Ascending aorta (tissue), 2 donors: ENCODE measurements at places on chromosomes 1 and 21. TPM values are rescaled to one million over a fixed set of nuclear protein-coding genes. Genes with fewer than 3 reads are reported as not detected.

- H3K27ac ChIP-seq: no peak overlapping the region
- H3K36me3 ChIP-seq: no peaks in the 10 kb centered on the region
- DNase-seq: no peak
- no peaks in the 10 kb centered on the region for H3K27me3 ChIP-seq
These were observed 80.1 kb upstream of the PUM1 start for GRCh38 chr1:31145648-31146047.

DNA sequence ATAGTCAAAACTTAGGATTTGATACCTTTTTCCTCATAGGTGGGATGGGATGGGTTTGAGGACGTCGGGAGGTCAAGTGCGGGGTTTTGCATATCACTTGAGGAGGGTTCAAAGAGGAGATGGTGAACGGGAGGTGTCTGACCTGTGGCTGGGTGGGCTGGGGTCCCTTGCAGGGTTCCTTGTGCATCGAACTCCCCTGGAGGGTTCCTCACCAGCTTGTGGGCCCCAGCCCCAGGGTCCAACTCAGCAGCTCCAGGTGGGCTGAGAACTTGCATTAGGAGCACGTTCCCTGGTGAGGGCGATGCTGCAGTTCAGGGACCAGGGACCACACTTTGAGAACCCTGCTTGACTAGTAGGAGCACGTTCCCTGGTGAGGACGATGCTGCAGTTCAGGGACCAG, 23.2 kb downstream of the TRPM2 start:
- H3K27me3 ChIP-seq: no peaks in the 10 kb centered on the region
- no peaks in the 10 kb centered on the region for H3K36me3 ChIP-seq
- H3K4me1 ChIP-seq: no peaks in the 10 kb centered on the region
- H3K4me3 ChIP-seq: no peak overlapping the region

- DNase-seq: no peak
- H3K27me3 ChIP-seq: no peaks in the 10 kb centered on the region
- no peaks in the 10 kb centered on the region for H3K4me1 ChIP-seq
- no peak overlapping the region for H3K27ac ChIP-seq
These were observed 837 bp downstream of the UBASH3A start for GRCh38 chr21:42404539-42404938.

GRCh38 chr1:205805082-205805711, 7.8 kb downstream of the SLC41A1 start:
- peaks cover 9% of the 10 kb centered on the region for H3K36me3 ChIP-seq
- DNase-seq: no peak
- H3K4me3 ChIP-seq: peak overlapping the region; percentile 34

DNA sequence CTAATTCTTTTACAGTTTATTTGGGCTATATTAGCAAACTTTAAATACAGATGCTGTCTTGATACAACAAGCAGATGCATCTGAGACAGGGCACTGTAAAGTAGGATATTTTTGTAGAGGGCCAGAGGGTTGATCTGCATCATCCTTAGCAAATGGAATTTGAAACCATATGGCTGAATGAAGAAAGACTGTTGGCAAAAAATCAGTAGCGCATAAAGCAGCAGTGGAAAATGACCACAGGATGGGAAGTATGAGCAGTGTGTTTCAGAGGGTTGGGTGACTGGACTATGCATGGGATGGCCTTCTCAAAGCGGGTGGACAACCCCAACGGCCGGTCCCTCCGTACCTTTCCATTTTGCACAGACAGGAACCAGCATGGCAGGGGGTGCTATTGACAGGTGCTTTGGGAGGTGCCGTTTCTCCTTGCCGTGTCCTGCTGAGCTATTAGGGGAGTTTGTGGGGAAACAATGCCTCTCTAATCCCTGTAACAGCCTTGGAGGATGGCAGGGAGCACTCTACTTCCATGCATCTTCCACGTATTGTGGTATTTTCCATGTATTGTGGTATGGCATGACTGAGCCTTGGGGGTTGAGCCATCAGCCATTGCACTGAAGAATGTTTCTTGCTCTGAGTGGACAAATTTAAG, 5.9 kb downstream of the LRRC8B start:
- no peaks in the 10 kb centered on the region for H3K36me3 ChIP-seq
- DNase-seq: no peak
- H3K27me3 ChIP-seq: no peaks in the 10 kb centered on the region

The PROK1 gene
- total RNA-seq: not detected

GRCh38 chr1:87236585-87236984, 92.1 kb upstream of the LMO4 start:
- DNase-seq: no peak
- no peak overlapping the region for H3K27ac ChIP-seq
- no peak overlapping the region for H3K4me3 ChIP-seq
- no peaks in the 10 kb centered on the region for H3K27me3 ChIP-seq
- H3K4me1 ChIP-seq: no peaks in the 10 kb centered on the region

The RWDD3 gene
- not detected for total RNA-seq

The CELSR2 gene
- 3.6 TPM for total RNA-seq

The RABGGTB gene
- 17.7 TPM for total RNA-seq
